ACHN (cell line): ENCODE measurements at places on chromosomes 11 and 22.

GRCh38 chr11:112281726-112282125 is 21.1 kb upstream of the PLET1 start:
- no peak for DNase-seq

GRCh38 chr11:34475656-34476055 is 36.9 kb downstream of the CAT start:
- DNase-seq: no peak

GRCh38 chr11:112770487-112770886 is 190.7 kb upstream of the NCAM1 start:
- no peak for DNase-seq

GRCh38 chr11:124597626-124598025 is 13.6 kb upstream of the PANX3 start:
- no peak for DNase-seq

DNA sequence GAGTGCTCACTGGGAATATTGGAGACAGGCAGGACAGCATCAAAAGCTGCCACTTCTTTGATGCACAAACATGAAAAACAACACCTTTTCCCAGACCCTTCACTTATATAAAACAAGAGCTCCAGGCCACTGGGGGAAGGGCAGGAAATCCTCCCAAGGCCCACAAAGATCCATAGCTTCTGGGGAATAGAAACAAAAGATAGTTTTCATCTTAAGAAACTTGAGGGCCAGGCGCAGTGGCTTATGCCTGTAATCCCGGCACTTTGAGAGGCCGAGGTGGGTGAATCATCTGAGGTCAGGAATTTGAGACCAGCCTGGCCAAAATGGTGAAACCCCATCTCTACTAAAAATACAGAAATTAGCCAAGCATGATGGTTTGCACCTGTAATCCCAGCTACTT is 15.3 kb downstream of the RTL6 start:
- DNase-seq: no peak

DNA sequence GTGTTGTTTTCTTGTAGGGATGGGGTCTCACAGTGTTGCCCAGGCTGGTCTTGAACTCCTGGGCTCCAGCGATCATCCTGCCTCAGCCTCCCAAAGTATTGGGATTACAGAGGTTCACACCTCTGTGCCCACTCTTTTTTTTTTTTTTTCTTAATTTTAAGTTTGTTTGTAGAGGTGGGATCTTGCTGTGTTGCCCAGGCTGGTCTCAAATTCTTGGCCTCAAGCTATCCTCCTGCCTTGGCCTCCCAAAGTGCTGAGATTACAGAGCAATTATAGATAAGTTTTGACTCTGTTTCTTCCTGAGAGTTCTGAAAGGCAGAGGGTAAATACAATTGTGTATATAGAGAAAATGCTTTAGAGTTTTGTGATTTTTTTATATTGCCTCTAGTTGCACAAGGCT is 160.4 kb downstream of the TEAD1 start:
- DNase-seq: no peak

- DNase-seq: peak; percentile 40
Measured at GRCh38 chr11:43944761-43945311, 2.4 kb downstream of the C11orf96 start.
